ENCODE measurements at places on chromosomes 4 and X. TPM values are rescaled to one million over a fixed set of nuclear protein-coding genes. Genes with fewer than 3 reads are reported as not detected.

STK32B gene
- not detected for total RNA-seq

FAM9C gene
- not detected for total RNA-seq

DMRTC1 gene
- total RNA-seq: not detected

RAB33A gene
- total RNA-seq: not detected

MAGEC3 gene
- not detected for total RNA-seq

CENPVL2 gene
- not detected for total RNA-seq

GRCh38 chr4:47642191-47642830, 157.2 kb downstream of the ATP10D start:
- no peak for DNase-seq

- no peak for DNase-seq
These were observed 119.3 kb downstream of the LDB2 start for GRCh38 chr4:16779028-16779675.

DNA sequence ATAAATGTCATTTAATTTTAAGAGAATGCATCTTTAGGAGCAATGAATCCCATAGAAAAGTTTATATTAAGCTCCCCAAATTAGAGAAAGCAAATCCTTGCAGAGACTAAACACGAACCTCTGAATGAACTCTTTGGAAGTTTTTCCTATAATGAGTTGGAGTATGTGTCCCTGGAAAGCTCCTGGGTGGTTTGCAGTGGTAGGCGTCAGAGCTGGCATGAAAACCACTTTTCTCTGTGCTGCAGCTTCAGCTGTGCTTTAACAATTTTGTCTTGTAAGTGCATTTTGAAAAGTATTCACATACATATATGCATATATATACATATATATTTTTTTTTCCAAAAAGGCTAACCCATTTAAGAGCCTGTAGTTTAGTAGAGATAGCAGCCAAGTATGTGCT, 148.7 kb upstream of the TBC1D9 start:
- no peak for DNase-seq

- no peak for DNase-seq
These were observed 69.3 kb downstream of the SH3RF1 start for GRCh38 chr4:169201222-169202144.

DNA sequence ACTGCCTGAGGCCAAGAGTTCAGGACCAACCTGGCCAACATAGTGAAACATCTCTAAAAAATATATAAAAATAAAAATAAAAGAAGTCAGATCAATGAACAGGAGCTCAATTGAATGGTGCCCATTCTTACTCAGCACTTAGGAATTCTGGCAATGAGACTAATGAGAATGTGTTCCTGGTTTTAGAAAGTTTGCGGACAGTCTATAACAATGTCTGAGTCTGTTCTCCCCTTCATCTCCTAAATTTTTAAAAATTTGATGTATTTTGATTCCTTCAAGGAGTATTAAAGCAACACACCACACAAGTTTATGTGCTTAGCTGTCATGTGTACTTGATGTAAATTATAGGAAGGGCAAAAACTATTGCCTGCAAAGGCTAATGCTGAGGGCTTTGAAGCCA, 30.6 kb upstream of the KCNIP4 start:
- no peak for DNase-seq

DNA sequence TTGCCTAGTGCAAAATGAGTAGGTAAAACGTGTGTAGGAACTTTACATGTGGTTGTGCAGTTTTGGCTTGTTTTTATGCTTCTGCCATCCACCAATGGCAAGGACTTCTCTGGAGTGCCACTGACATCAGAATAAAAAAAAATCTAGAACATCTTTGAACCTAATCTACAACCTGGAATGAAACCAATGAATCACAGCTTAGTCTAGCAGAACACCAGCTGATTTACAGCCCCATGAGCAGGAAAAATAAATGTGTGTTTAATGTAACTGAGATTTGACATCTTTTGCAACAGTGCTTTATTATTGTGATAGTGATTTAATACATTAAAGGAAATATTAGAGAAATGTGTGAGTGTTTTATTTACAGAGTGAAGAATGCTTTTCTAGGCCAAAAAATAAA, 995.1 kb downstream of the PCDH7 start:
- DNase-seq: no peak

- DNase-seq: no peak
These were observed 11.7 kb downstream of the LIN54 start for GRCh38 chr4:82998898-82999297.

- no peak for DNase-seq
These were observed 2.8 kb downstream of the SORCS2 start for GRCh38 chr4:7195141-7195515.

GRCh38 chr4:152735396-152735859, 44.1 kb downstream of the TIGD4 start:
- DNase-seq: no peak

- no peak for DNase-seq
These were observed 16.9 kb upstream of the ARMCX2 start for GRCh38 chrX:101676571-101676970.

Measured in Calu3 (cell line).